ENCODE measurements at places on chromosomes 1 and 21. TPM values are rescaled to one million over a fixed set of nuclear protein-coding genes. Genes with fewer than 3 reads are reported as not detected.

TNFRSF9 gene
- total RNA-seq = 5.6 TPM

C1orf185 gene
- not detected for total RNA-seq

LCE6A gene
- not detected for total RNA-seq

RYR2 gene
- total RNA-seq = not detected

PPFIA4 gene
- not detected for total RNA-seq

Measured in SJSA1 (cell line).